Endodermal cell (in vitro differentiated cells): ENCODE measurements at places on chromosomes 11 and 22.

- no peaks in the 10 kb centered on the region for H3K4me1 ChIP-seq
- H3K36me3 ChIP-seq, result no peaks in the 10 kb centered on the region
- no peak for DNase-seq
- peaks cover 7% of the 10 kb centered on the region for H3K27me3 ChIP-seq
- H3K27ac ChIP-seq, result no peak overlapping the region
Observed at GRCh38 chr11:45335434-45335833, 49.3 kb upstream of the SYT13 start.

DNA sequence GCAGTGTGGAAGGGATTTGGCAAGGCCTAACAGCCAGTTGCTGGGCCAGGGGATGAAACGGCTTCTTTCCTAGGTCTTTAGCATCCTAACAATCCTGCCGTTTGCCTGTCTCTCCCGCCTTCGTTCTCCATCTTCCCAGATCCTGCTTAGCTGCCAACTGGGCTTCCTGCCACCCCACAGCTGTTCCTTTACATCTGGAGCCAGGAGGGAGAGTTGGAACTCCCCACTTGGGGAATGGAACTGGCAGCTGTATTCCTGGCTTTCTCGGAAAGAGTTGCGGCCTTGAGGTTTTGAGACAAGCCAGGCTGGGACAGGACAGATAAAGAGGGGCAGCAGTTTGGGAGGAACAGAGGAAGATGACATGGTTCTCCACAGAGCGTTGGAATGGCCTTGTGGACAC, 59.6 kb downstream of the ST3GAL4 start:
- no peak overlapping the region for H3K4me3 ChIP-seq
- no peaks in the 10 kb centered on the region for H3K36me3 ChIP-seq
- no peak overlapping the region for H3K27ac ChIP-seq
- DNase-seq, result no peak

DNA sequence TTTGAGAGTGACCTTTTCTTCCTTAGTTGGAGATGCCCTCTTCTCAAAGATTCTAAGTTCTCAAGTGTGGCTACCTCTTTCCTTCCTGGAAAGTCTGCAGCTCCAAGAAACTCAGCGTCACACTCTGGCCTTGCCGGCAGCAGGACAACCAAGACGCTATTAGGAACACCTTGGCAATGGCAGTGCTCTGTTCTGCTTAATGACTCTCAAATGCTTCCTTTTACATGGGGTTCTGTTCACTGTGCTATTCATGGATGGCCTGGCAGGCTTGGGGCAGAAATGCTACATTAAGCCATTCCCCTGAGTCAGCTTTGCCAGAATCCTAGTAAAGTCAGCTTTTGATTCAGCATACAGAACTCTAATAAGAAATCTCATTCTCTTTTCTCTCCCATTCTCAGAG, 25.9 kb downstream of the LARGE2 start:
- H3K27me3 ChIP-seq, result no peaks in the 10 kb centered on the region
- no peaks in the 10 kb centered on the region for H3K4me1 ChIP-seq
- peaks cover 44% of the 10 kb centered on the region for H3K36me3 ChIP-seq
- H3K27ac ChIP-seq, result no peak overlapping the region
- H3K4me3 ChIP-seq, result no peak overlapping the region

DNA sequence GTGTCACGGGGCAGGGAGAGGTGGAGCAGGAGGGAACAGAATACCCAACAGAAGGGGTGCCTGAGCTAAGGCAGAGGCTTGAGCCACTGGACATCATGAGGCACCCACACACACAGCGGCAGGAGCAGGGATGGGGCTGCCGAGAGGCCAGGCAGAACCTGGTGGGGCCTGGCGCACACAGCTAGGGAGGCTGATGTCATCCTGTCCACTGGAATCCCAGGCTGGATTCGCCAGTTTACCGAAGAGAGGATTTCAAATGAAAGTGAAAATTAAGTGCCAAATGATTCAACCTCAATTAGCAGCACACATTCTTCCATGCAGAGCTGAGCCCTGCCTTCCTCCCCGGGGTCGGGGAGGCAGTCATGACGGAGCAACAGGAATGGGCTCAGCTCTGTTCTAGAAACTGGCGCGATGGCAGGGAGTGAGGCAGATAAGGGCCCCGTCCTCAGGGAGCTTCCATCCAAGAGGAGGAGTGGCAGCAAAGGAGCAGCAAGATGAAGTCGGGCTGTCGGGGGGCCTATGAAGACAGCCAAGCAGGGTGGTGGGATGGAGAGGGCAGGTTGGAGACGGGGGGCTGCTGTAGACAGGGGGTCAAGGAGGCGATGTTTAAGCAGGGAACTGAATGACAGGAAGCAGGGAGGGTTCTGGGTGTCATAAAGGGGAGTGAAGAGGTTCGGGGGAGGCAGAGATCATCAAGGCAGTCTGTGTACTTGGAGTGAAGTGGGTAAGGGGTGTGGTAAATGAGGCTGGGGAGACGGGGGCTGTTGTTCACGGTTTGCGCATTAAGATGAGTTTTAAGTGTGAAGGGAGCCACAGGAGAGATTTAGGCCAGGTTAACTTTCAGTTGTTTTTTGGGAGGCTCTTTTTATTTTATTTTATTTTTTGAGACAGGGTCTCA, 6.4 kb downstream of the RAC2 start:
- no peak overlapping the region for H3K4me3 ChIP-seq
- no peaks in the 10 kb centered on the region for H3K27me3 ChIP-seq
- H3K4me1 ChIP-seq, result peaks cover 4% of the 10 kb centered on the region

DNA sequence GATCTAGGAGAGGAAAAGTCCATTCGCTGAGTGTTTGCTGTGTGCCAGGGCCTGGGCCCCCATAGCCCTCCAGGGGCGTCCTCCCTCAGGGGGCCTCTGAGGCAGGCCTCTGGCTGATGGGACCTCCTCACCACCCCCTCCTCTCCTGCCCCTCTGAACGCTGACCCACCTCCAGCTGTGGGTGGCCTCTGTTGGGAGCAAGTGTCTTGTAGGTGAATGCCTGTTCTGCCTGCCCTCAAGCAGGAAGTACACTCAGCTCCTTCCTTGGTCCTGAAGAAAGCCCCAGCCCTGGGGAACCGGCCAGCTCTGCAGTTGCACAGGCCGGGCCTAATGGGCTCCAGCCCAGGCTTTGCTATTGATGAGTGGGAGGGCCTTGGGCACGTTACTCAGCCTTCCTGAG, 3.5 kb downstream of the MYO7A start:
- no peak overlapping the region for H3K4me3 ChIP-seq
- H3K27me3 ChIP-seq, result no peaks in the 10 kb centered on the region
- DNase-seq, result no peak
- no peak overlapping the region for H3K27ac ChIP-seq
- no peaks in the 10 kb centered on the region for H3K36me3 ChIP-seq

DNA sequence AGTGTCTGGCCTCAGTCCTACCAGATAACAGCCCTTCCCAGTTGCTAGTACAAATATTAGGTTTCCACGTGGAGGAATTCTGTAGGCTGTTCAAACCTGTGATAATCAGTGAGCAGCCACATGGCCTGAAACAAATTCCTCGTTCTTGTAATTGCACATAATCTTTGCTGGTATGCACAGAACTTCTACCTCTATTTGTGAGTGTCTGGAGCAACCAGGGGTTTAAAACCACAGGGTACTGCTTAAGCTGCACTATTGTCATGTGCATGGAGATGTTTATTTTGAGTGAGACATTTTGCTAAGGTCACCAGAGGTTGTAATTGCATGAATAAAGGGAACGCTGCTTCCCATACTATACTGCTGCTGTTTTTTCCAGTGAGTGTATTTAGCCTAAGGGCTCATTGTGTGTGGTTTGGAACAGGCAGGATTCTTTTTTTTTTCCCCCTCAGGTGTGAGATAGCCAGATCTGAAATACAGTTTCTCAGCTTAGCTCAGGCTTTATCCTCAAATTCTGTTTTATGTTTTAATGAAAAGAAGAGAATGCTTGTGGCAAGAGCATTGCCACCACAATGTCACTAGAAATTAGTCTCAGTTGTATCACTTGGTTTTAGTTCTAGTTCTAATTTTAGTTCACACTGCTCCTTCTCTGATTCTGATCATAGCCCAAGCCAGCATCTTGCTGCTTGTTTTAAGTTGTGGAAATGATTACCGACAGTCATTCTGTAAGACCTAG, 60.5 kb downstream of the CYB5R2 start:
- DNase-seq, result no peak
- H3K36me3 ChIP-seq, result peaks cover 78% of the 10 kb centered on the region
- peaks cover 10% of the 10 kb centered on the region for H3K4me1 ChIP-seq
- H3K4me3 ChIP-seq, result no peak overlapping the region
- no peaks in the 10 kb centered on the region for H3K27me3 ChIP-seq
- no peak overlapping the region for H3K27ac ChIP-seq

GRCh38 chr22:39574779-39575551, 4.4 kb downstream of the CACNA1I start:
- H3K4me3 ChIP-seq, result no peak overlapping the region
- H3K36me3 ChIP-seq, result no peaks in the 10 kb centered on the region
- no peak for DNase-seq

DNA sequence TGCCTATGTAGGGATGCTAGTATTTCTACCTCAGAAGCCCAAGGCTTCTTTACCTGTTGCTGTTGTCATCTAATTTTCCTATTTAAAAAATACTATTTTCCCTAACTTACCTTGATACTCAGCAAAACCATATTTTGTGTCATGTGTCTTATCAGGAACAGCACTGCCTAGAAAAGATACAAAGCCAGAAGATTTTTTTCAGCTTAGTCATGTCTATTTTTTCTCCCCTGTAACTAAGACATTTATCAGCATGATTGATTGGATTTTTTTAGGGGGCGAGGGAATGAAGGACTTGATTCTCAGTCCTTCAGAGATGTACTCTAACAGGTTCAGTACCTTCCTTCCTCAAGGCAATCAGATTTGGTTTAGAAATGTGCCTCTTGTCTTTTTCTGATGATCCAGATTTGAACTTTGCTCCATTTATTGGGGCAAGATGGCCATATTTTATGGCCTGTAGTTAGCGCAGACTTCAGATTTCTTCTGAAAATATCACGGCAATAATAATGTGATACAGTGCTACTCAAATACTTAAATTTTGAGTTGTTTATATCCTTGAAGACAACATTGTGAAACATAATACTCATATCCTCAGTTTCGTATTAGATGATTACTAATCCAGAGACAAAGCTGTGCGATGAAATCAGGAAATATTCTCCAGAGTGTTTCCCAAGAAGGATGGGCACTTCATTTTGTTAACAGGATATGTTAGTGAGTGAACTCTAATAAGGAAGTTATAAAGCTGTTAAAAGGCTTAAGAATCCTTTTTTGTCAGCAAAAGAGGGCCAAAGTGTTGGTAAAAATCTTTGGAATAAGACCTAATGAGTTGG, 3.8 kb upstream of the PIK3IP1 start:
- H3K27ac ChIP-seq, result no peak overlapping the region
- no peaks in the 10 kb centered on the region for H3K4me1 ChIP-seq
- peaks cover 9% of the 10 kb centered on the region for H3K27me3 ChIP-seq
- no peak overlapping the region for H3K4me3 ChIP-seq
- H3K36me3 ChIP-seq, result no peaks in the 10 kb centered on the region

GRCh38 chr11:62120001-62120400, 3.8 kb upstream of the INCENP start:
- H3K36me3 ChIP-seq, result no peaks in the 10 kb centered on the region
- H3K27me3 ChIP-seq, result no peaks in the 10 kb centered on the region
- no peak overlapping the region for H3K27ac ChIP-seq

DNA sequence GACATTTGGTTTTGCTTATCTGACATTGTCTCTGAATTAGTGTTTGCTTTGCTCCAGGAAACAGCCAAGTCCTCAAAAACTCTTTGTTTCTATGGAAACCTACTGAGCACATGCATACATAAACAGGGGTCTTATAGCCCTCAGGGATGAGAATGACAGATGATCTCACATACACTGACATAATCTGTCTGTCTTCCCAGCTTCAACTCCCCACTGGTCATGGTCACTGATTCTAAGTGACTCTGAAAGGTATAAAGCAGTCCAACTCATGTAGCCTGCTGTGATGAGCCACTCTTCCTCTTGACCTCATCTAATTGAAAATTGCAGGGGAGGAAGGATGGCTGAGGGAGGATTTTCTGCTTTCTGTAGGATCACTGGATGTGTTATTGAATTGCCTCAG, 12.6 kb downstream of the ZNF143 start:
- no peak overlapping the region for H3K4me3 ChIP-seq
- H3K36me3 ChIP-seq, result peaks cover 48% of the 10 kb centered on the region
- DNase-seq, result no peak
- H3K27ac ChIP-seq, result no peak overlapping the region
- no peaks in the 10 kb centered on the region for H3K27me3 ChIP-seq

- no peak overlapping the region for H3K4me3 ChIP-seq
- DNase-seq, result no peak
- H3K27me3 ChIP-seq, result peaks cover 21% of the 10 kb centered on the region
- no peak overlapping the region for H3K27ac ChIP-seq
- H3K4me1 ChIP-seq, result no peaks in the 10 kb centered on the region
Observed at GRCh38 chr11:115895594-115895993, 391.4 kb upstream of the CADM1 start.

GRCh38 chr22:29892315-29893156, 9.6 kb downstream of the MTMR3 start:
- H3K36me3 ChIP-seq, result no peaks in the 10 kb centered on the region
- H3K4me1 ChIP-seq, result no peaks in the 10 kb centered on the region
- DNase-seq, result no peak
- no peak overlapping the region for H3K4me3 ChIP-seq
- no peak overlapping the region for H3K27ac ChIP-seq

DNA sequence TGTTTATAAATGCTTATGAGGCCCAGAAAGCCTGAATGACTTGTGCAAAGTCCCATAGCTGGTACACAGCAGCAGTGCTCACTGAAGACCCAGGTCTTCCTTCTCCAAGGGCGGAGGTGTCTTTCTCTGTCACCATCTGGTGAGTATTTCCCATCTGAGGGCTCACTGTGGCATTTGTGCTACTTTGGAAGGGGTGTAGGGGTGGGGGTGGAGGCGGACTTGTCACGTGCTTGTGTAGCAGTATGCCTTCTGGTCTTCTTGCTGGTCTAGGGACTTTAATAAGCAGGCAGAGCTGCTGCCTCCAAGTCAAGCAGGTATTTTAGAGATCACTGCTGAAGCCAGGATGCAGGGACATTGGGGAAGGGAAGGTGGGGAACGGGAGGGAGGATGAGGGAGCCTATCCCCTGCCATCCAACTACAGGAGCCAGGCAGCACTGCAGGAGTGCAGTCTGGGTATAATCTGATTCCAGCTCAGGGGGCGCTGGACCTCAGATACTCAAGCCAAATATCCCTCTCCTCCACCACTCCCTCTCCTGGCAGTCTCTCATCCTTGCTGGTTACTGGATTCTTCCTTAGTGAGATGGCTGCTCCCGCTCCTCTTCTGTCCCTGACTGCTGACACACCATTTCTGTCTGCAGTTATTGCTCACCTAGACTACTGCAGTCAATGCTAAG, 3.4 kb downstream of the ABCC8 start:
- H3K27me3 ChIP-seq, result peaks cover 49% of the 10 kb centered on the region
- peak; percentile 93 for DNase-seq
- H3K27ac ChIP-seq, result no peak overlapping the region

GRCh38 chr11:132901638-132902471, 630.4 kb downstream of the OPCML start:
- H3K27ac ChIP-seq, result no peak overlapping the region
- no peaks in the 10 kb centered on the region for H3K27me3 ChIP-seq
- H3K4me1 ChIP-seq, result no peaks in the 10 kb centered on the region
- H3K36me3 ChIP-seq, result no peaks in the 10 kb centered on the region

GRCh38 chr22:46085828-46086576, 64.3 kb upstream of the PPARA start:
- H3K4me3 ChIP-seq, result no peak overlapping the region
- H3K36me3 ChIP-seq, result no peaks in the 10 kb centered on the region
- H3K27me3 ChIP-seq, result no peaks in the 10 kb centered on the region
- DNase-seq, result no peak
